ENCODE measurements at places on chromosomes 16 and 17.
A peak's percentile ranks its signal among the peaks of the same experiment; 100 is the strongest.

- no peak for DNase-seq
Observed at GRCh38 chr16:5891296-5891695, 793.7 kb upstream of the EEF2KMT start.

DNA sequence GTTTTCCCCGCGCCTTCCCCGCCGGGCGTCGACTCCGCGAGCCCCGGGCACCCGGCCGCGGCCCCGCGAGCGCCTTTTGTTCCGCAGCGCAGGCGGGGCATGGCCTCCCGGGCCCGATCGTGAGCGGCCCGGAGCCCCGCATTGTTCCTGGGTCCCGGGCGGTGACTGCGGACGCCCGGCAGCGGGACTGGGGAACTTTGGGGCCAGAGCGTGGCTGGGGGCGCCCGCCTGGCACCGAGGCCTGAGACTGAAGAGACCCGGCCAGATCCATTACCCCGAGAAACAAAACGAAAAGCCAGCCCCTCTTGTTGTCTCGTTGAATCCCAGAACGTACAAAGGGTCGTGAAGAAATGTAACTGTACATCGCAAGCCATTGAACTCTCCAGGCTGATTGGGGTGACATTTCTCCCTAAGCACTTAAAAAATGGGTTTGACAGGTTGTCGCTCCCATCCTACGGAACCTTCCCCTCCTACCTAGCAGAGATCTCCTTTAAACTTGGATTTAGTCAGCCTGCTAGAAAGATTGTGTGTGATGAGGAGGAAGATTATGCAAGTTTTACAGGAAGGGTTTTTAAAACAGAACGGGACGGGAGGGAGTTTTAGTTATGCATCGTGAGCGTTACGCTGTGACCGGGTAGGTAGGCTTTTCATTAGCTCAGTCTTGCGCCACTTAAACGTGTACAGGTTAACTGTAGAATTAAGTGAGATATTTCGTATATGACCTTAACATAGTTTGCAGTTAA, 825 bp downstream of the METTL9 start:
- peak; percentile 36 for DNase-seq

- DNase-seq, result no peak
Observed at GRCh38 chr17:40518401-40519088, 17.1 kb upstream of the TNS4 start.

GRCh38 chr17:182050-182751, 751 bp upstream of the DOC2B start:
- no peak for DNase-seq

DNA sequence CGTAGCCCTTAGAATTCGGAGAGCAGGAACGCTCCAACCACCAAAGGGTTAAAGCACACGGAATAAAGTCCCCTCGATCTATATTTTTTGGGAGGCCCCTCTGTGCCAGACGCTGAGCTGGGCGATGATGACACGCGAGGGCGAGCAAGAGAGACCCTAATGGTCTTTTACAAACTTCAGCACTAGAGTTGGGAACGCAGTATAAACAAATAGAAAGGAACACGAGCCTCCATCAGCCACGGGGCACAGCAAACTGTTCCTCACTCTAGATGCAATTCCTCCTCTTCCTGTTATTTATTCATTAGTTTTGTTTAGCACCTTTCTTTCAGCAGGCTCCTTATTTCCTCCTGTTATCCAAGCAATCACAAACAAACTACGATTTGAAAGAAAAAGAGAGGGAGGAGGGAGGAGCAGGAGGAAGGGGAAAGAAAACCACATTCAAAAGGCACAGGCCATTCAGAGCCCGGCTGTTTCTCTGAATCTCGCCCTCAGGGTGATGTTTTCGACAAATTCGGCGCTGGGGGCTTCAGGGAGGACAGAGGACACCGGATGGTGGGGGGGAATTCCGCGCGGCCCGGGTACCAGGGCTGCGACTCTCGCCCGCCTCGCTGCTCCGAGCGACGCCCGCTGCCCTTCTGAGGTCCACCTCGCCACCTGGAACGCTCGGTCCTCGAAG, 1.6 kb downstream of the TOX3 start:
- DNase-seq, result no peak

GRCh38 chr16:68995011-68995504, 110.4 kb upstream of the HAS3 start:
- no peak for DNase-seq

DNA sequence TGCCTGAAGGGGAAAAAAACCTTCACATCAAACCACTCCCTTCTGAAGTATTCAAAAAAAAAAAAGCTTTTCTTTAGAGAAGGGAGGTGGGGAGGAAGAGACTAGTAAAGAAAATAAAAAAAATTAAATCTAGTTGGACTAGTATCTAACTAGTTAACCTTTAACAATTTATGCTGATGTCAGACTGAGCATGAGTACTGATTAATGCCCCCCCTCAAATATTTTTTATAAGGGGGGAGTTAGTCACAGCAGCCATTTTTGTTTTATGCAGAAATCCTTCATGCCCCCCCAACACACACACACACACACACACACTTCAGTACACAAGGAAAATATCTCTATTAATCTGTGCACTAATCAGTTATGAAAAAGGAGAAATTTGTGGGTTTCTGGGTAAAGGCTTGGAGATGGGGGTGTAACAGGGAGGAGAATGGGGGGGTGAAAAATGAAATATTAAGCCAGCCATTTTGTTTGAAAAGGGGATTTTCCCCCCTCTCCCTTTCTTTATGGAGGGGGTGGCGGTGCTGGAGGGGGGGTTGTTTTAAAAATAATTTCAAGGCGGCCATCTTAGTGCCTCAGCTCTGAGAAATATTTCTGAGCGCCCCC, 4.7 kb upstream of the CHD3 start:
- DNase-seq, result peak; percentile 73

DNA sequence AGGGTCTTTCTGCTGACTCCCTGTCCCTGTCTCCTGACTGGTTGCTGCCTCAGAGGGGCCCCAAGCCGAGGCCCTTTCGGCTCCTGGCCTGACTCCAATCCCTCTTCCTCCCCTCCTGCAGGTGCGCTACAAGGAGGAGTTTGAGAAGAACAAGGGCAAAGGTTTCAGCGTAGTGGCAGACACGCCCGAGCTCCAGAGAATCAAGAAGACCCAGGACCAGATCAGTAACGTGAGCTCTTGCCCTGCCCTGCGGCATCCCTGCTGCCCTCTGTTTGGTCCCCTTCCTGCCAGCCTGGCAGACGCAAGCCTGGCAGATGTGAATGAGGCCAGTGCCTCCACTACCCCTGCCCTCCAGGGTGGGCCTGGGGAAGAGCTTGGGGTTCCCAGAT, 27.1 kb upstream of the LASP1NB start:
- DNase-seq, result no peak

DNA sequence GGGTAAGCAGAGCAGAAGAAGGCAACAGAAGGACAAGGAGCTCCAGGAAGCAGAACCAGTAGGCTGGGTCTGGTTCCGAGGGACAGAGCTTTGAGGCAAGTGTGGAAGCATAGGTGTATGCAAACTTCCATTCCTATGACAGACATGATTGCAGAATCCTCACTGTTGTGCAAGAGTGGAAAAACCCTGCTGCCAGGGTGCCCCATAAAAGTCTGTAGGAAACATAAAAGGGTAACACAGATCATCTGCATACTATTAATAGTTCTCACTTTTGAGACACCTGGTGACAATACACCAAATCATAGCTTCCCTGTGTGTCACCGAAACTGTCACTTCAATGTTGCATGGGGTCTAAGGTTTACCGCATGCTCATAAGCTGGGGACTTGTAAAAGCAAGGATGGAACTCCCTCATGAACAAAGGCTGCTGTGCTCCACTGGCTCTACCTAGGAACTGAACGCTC, 39.7 kb downstream of the ARHGAP17 start:
- peak; percentile 67 for DNase-seq

DNA sequence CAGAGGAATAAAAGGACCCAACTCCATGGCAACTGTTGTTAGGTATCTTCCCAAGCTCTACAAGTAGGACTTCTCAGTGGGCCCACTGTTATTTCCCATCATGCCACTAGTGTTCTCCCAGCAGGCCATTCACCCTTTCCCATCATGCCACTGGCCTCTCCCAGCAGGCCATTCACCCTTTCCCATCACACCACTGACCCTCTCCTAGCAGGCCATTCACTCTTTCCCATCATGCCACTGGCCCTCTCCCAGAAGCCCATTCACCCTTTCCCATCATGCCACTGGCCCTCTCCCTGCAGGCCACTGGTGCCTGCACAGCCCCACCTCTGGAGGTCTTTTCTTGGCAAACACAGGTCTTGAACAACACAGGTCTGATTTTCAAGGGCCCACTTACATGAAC, 36.3 kb downstream of the IFT140 start:
- no peak for DNase-seq

DNA sequence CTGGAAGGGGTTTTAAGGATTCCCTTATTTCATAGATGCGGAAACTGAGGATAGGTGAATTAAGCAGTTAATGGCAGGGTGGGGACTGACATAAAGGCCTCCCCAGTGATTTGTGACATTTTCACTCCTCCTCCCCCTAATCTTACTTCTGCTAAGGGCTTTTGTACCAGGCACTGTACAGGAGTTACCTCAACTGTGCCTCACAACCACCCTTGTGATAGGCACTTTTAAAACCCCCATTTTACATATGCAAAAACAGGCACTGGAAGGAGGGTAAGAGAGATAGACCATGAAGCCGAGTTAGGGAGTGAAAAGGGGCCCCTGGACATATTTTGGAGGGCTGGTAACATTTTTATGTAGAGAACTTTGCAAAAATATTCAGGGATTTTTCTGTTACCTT, 862 bp upstream of the GDE1 start:
- DNase-seq, result no peak

DNA sequence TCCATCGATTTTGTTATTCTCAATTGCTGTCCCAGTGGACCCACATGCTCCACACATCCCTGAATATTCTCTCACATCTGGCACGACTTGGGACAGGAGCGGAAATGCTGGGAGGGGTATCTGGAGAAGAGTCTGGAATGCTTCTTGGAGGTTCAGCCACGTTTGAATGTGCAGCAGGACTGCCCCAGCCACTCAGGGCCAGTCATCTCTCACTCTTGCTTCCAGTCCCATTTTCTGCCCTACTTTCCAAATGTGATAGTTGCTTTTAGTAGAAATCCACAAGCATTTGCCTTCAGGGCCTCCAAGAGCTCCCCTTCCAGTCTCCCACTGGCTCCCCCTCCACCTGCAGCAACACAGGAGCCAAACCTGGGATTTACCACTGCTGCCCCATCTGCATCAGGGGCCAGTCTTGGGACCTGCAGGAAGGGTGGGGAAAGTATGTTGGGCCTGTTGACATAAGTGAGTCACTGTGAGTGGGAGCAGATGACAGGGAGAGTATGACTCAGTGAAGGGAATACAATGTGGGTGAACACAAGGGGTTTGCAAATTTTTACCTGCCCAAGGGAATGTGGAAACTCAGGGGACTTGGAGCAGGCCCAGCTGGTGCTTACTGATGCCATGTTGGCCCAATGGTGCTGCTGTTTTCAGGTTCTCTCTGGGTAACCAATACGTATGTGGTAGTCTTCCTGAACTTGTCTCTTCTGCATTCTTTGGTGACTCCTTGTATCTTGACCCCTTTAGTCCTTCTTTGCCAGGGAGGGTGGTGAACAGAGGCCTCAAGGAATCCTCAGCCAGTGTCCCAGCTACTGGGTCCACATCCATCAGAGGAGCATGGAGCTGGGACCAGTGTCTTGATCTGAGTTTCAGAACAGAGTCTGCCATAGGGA, 78.8 kb upstream of the CRHR1 start:
- no peak for DNase-seq

GRCh38 chr16:47142486-47142820, 1.3 kb downstream of the NETO2 start:
- peak; percentile 56 for DNase-seq

DNA sequence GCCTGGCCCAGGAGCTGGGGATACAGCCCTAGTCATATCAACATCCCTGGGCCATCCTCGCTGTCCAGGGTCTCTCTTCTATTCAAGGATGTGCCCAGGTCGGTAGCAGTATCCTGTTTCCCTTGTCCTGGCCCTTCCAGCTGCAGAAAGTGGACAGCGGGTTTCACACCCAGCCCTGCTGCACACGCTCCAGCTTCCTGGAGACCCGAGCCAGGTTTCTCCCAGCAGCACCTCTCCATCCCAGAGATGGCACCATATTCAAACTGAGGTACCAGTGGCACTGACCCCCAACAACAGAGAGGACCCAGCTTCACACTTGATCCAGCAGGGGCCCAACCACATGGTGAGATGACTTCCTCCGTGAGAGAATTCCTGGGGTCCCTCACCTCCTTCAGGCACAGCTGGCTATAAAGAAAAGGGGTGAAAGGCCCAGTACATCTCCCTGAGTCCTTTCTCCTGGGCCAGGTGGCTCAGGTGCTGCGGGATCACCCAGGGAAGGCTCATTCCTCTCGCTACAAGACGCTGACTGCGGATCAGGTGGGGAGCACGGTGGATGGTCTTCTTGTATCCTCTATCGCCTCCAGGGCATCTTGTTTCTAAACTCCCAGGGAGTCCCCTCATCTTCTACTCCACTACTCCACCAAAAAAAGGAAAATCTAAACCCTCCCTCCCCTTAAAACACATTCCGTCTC, 1.4 kb downstream of the CUEDC1 start:
- DNase-seq, result no peak

DNA sequence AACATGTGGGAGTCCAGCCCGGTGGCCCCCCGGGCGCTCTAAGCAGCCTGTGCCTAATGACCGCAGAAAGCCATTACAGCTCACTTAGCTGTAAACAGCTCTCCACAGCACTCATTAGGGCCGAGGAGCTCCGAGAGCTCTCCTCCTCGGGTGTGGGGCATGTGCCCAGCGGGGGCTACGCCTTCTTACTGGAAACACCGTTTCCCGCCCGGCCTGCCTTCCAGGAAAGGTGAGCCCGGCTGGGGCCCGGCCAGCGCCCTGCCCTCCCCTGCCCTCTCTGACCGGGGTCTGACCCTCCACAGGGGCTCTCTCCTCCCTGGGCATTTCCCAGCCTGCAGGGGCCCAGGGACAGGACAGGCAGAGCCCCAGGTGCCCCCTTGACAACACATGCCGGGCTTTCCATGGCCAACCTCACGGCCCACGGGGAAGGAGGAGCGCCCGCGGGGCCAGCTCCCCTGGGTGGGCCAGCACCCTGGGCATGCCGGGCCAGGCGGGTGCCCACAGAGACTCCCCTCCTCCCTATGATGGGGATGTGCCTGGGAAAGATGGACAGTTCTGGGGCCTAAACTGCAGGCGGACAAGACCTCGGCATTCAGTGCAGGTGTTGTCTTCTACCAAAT, 72.6 kb downstream of the SDK2 start:
- DNase-seq, result no peak

- peak; percentile 93 for DNase-seq
Observed at GRCh38 chr16:70737377-70738082, 51.7 kb upstream of the MTSS2 start.

- no peak for DNase-seq
Observed at GRCh38 chr16:11377154-11377553, 31.9 kb downstream of the RMI2 start.

- no peak for DNase-seq
Observed at GRCh38 chr16:3570420-3571062, 6.7 kb downstream of the NLRC3 start.

GRCh38 chr16:75114179-75114945, 2.2 kb downstream of the LDHD start:
- peak; percentile 10 for DNase-seq

GRCh38 chr17:72136692-72137091, 15.9 kb downstream of the SOX9 start:
- no peak for DNase-seq

GRCh38 chr17:77365584-77366186, 224.9 kb downstream of the SEC14L1 start:
- DNase-seq, result no peak

GRCh38 chr17:17935321-17936271, 36.6 kb downstream of the TOM1L2 start:
- DNase-seq, result no peak

Data from GM13977 (cell line).